CD4-positive, CD25-positive, alpha-beta regulatory T cell (primary cell): ENCODE measurements at places on chromosomes 3 and 15.
A peak's percentile ranks its signal among the peaks of the same experiment; 100 is the strongest.

DNA sequence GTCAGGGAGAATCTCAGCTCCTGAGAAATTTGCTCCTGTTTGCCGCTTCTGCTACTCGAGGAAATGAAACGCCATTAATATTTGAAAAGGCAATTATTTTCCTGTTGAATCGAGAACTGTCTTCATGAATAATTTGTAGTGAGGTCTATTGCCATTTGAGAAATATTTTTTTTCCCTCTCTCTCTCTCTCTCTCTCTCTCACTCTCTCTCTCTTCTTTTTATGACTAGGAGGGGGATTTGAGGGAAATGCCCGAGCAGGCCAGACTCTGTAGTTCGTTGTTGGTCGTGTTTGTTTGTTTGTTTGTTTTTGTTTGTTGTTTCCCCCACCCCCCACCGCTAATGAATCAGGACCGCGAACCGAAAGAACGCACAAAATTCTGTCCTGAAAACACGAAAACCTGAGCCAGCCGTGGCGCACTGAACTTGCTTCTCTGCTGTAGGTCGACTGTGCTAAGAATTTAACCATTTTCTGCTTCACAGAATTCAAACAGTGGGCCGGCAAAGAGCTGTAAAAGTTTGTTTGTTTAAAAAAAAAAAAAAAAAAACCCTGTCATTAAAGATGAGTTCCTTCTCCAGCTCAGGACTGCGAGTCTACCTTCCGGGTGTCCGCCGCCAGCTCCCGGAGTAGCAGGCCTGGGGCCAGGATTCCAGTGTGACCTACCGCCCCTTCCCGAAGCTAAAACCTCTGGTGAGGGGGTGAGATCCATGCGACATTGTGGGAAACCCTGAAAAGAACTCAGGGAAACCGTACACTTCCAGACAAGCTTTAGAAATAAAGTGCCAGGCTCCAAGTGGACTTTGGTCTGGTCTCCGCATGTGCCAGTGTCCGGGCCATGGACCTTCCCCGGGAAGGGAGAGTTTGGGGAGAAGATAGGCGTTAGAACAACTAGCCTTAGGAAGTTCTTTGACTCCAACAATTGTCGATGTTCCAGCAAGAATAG is 12.1 kb downstream of the ZIC4 start:
- no peak for DNase-seq

DNA sequence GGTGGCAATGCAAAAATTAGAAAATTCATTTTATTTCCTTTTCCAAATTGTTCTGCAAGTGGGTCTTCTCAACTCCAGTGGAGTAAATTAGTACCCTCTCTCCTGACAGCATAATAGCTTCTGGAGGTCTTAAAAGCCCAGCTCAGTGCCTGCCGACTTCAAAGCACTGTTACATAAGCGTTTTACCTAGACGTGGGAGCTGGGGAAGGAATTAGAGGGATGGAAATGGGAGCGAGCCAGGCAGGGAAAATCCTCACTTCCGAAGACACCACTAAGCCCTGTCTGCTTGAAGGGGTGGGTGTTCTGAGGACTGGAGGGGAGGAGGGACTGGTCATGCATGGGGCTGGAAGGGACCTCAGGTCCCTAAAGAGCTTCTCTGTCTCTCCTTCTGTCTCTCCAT is 77.2 kb upstream of the SLC6A1 start:
- no peak for DNase-seq

- no peak for DNase-seq
Measured at GRCh38 chr3:54783611-54784010, 144.2 kb downstream of the LRTM1 start.

DNA sequence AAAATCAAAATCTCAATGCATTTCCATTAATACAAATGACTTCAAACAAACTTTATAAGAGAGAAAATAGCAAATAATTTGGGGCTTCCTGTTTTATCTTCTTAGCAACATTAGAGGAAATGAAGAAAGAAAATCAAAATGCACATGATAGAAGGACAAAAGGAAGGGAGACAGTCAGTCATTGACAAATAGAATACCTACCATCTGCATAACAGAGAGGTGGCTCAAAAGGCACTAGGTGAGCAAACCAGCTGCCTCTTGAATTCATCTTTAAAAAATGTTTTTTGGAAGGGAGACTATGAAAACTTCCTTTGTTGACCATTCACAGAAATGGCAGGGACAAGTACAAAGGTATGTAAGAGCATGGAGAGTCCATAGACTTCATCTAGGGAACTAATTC is 9.4 kb downstream of the NMNAT3 start:
- no peak for DNase-seq

DNA sequence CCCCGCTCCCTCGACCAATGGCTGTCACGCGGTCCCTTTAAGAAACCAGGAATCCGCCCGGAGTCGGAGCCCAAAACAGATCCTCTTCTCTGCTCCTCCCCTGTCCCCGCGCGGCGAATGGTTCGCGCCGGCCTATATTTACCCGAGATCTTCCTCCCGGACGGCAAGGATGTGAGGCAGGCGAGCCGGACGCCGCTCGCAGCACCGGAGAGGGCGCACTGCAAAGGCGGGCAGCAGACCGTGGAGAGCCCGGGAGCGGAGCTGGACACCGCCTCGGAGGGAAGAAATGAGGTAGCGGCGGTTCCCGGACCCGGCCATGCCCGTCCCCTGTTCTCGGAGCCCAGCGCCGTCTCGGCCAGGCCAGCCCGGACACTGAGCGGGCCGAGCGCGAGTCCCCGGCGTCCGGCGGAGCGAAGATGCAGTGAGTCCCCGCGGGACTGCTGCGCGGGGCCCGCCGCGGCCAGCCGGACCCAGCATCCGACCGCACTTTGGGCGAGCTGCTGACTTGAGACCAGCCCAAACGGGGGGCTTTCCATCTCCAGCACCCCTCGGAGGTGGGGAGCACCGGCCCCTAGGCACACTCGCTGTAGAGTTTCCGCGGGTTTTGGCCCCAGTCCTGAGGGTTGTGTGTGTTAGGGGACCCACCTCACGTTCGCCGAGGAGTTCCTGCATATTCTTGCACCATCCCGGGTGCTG is at the start of gene FAM43A:
FAM43A (plus strand) TSS at position 166 of the 696 bp plus-strand sequence. CDS start 944 bp downstream, outside the sequence.
- peak; percentile 64 for DNase-seq

DNA sequence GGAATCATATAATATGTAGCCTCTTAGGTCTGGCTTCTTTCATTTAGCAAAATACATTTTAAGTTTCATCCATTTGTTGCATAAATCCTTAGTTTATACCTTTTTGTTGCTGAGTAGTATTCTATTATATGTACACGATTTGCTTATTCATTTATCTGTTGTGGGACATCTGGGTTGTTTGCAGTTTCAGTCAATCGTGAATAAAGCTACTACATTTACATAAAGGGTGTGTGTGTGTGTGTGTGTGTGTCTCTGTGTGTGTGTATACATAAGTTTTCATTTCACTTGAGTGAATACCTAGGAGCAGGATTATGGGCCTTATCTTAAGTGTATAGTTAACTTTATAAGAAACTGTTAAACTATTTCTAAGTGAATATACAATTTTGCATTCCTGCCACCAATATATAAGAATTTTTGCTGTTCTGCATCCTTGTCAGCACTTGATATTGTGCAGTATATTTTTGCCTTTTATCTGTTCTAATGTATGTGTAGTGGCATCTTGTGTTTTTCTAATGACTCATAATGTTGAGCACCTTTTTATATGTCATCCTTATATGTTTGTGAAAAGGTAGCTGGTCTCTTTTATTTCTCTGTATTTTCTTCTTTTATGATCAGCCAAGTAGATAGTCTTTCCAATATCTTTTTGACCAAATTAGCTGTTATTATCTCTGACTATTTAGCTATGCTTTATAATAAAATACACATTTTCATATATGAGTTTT is 55.0 kb downstream of the GLCE start:
- no peak for DNase-seq

GRCh38 chr3:123379041-123379830 is 69.7 kb downstream of the ADCY5 start:
- DNase-seq: no peak

- no peak for DNase-seq
Measured at GRCh38 chr15:50134524-50135024, 15.5 kb upstream of the ATP8B4 start.

GRCh38 chr3:18237251-18238005 is 187.7 kb downstream of the SATB1 start:
- peak; percentile 38 for DNase-seq

DNA sequence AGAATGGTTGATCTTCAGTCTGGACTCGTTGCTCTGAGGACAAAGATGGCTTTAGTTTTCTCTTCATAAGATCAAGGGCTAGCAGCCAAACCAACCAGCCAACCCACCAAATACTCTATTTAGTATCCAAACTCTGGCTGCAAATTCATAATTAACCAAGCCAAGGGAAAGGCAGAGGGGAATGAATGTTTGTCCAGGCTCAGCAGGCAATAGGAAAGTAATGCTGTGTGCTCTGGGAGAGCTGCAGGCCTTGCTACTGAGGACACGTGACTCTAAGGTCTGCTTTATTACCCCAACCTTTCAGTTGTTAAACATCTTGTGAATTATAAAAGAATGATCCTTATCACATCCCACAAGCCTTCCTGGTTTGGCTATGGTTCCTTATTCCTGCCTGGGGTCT is 52.3 kb upstream of the GALNT15 start:
- no peak for DNase-seq

DNA sequence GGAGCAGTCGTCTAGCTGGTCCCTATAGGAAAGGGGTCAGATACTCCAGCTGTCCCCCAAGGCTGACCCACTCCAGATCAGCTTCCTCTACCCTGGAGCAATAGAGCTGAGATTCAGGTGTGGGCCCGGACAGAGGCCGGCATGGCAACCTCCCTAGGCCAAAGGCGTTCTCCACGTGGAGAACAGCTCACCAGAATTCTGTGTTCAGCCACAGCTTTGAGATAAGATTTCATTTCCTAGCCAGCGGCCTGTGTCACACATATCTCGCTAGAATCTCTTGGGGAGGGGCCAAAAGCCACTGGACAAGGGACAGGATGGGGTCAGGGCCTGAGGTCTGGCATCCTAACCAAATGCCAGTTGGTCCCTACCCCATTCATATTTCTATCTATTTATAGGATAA is 20.1 kb downstream of the SRGAP3 start:
- DNase-seq: no peak

DNA sequence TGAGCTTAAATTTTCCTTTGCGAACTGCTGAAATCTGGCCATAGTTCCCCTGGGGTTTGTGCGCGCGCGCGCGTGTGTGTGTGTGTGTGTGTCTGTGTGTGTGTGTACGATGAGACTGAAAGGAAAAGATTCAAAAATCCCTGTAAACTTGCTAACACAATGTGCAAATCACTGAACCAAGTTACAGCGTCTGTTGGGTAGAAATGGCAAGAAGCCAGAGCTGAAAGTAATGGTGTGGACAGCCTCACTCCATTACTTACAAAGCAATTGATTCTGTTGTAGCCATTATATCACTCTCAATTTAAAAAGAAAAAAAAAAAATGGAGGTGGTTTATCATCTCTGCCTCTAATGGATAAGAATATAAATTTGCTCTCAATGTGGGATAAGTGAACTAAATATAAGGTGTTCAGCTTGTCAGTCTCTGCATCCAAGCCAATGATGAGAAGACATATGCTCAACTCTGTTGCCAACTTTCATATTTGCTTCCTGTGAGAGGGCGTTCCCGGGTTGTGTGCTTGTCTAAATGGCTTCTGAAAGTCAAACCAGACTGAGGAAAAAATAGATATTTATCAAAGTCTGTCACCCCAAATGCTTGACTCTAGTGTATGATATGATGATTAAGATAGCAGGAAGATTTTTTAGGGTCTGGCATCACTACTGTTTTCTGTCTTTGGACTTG is 422.2 kb downstream of the ZNF385D start:
- no peak for DNase-seq

DNA sequence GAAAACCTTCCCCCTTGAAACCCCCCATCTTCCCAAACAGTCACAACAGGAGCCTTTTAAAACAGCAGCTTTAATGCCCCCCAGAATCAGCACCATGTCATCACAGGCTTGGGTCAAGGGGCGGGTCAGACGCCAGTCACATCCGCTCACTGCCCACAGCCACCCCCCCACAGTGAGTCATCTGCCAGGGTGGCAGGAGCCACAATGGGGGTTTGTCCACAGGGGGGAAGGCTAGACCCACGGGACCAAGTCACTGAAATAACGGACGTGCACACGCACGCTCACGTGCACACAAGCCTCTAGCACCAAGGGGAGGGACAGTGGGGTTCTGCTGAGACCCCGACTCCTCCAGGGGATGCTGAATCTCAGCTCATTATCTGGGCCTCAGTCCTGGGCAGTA is 441 bp upstream of the UCN2 start:
- no peak for DNase-seq

DNA sequence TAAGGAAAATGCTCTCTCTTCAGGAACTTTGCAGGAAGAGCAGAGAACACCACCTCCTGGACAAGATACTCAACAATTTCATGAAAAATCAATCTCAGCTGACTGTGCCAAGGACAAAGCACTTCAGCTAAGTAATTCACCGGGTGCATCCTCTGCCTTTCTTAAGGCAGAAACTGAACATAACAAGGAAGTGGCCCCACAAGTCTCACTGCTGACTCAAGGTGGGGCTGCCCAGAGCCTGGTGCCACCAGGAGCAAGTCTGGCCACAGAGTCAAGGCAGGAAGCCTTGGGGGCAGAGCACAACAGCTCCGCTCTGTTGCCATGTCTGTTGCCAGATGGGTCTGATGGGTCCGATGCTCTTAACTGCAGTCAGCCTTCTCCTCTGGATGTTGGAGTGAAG is 200.5 kb downstream of the AKAP13 start:
- DNase-seq: peak; percentile 87

GRCh38 chr3:182692695-182693094 is 100.6 kb upstream of the ATP11B start:
- DNase-seq: no peak

DNA sequence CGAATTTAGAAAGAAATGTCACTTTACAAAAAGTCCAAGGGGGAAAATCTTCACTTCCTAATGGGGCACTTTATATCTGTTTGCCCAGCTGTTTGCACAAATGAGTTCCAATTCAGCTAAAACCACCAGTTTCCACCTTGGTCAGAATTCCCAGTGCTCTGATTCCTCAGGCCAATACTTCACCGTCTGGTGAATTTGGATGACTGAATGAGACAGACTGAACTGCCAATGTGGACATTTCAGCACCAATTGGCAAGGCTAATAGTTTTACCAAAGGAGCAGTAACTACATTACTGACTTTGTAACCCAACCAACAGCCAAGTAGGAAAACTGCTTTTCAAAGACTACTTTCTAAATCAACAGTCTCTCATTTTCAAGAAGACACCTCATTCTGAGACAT is 51.8 kb downstream of the ABI3BP start:
- no peak for DNase-seq

- DNase-seq: no peak
Measured at GRCh38 chr15:84766461-84767035, 18.2 kb downstream of the ZNF592 start.

GRCh38 chr15:42577514-42578031 is 2.2 kb downstream of the STARD9 start:
- peak; percentile 41 for DNase-seq

GRCh38 chr3:171874879-171875278 is 31.7 kb downstream of the TMEM212 start:
- no peak for DNase-seq

DNA sequence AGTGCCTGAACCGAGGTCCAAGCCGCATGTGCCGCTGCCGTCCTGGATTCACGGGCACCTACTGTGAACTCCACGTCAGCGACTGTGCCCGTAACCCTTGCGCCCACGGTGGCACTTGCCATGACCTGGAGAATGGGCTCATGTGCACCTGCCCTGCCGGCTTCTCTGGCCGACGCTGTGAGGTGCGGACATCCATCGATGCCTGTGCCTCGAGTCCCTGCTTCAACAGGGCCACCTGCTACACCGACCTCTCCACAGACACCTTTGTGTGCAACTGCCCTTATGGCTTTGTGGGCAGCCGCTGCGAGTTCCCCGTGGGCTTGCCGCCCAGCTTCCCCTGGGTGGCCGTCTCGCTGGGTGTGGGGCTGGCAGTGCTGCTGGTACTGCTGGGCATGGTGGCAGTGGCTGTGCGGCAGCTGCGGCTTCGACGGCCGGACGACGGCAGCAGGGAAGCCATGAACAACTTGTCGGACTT is 7.1 kb downstream of the DLL4 start:
- DNase-seq: no peak
